ENCODE measurements at places on chromosomes 11 and 22.

DNA sequence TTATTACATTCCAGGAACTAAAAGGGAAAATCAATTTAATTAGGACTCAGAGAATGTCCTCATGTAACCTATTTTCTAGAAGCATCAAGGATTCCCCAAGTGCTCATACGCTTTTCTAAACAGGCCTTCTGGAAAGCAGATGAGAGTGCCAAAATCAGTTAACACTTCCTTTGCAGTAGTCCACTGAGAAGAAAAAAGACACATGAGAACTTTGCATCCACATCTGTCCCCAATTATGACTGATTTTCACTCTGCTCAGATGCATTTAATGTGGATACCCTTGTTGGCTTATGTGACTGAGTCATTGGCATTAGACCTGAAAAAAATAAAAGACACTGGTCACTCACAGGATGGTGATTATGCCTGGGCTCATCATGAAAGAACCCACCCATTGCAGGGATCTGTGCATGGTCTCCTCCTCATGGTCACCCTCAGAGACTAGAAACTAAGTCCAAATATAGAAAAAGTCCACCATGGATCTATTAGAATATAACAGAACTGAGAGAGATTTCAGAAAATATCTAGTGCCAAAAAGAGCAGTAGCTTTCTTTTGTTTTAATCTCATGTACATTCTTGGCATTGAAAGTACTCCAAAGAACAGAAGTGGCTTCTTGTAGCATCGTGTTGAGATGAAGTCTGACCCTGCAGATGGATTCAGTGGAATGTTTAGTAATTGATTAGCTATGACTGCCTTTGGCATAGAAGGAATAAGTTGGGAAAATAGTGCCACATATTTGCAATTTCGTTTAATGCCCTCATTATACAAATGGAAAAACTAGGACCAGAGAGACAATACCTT is 48.8 kb upstream of the FIBIN start:
- DNase-seq = no peak

DNA sequence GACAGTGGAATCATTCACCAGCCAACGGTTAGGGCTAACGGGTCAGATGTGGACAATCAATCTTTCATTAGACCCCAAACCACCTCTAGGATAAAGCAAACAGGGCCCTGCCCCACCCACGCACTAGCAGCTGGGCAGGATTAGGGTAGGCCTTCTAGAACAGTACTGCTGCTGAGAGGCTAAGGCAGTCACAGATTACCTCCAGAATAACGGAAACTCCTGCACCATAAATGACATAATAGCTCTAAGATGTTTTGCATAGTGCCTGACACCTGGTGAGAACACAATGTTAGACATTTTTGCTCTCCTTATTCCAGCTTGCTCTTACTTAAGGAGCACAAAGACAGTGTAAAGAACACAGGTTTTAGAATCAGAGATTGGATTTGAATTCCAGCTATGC is 1.8 kb downstream of the SYTL2 start:
- peak; percentile 20 for DNase-seq

GRCh38 chr22:41367680-41368542 is 13.8 kb upstream of the TEF start:
- DNase-seq = no peak

DNA sequence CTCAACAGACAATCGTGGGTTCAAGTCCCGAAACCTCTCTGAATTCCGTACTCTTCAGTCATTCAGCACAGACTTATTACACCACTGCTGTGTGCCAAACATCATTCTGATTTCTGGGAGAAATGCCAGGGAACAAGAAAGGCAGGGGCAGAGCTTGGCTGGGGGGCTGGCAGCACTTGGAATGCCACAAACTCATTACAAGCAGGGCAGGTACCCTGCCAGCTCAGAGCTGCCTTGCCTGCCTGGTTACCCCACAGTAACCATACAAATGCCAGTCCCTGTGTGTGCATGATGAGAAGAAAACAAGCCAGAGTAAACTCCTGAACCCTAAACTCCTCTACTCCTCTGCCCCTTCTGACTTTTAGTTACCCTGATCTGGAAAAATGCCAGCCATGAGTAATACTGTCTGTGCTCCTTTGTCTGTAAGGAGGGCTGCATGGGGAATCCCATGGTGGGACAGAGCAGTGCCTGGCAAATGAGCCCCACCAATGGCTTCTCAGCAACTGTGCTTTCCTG is 6.9 kb upstream of the RAD9A start:
- no peak for DNase-seq

DNA sequence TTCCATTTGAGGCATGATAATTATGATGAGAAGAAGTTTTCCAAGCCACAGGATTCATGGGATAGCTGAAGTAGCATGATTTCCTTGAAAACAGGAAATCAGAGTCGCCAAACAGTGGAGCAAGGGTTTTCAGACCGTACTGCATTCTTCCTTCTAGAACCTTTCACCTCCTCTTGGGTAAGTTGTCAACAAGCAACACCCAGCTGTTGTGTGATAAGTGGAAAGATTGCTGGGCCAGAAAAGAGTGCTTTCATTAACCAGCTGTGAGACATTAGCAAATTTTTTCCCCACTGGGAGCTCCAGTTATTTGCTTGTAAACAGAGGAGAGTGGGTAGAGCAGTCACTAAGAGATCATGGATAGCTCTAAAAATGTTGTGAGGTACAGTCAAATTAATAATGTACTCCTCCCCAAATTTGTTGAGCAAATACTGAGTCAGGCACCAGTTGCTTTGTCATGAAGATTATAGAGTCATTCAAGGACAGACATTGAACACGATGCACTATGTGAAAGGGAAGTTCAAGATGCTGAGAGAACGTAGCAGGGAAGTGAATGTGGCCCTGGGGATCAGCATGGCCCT is 11.7 kb upstream of the MPEG1 start:
- no peak for DNase-seq

- DNase-seq = no peak
Measured at GRCh38 chr11:64001484-64002420, 15.5 kb downstream of the OTUB1 start.

GRCh38 chr11:35785287-35786167 is 123.0 kb downstream of the TRIM44 start:
- DNase-seq = no peak

- DNase-seq = no peak
Measured at GRCh38 chr22:30208631-30209603, 37.6 kb downstream of the LIF start.

DNA sequence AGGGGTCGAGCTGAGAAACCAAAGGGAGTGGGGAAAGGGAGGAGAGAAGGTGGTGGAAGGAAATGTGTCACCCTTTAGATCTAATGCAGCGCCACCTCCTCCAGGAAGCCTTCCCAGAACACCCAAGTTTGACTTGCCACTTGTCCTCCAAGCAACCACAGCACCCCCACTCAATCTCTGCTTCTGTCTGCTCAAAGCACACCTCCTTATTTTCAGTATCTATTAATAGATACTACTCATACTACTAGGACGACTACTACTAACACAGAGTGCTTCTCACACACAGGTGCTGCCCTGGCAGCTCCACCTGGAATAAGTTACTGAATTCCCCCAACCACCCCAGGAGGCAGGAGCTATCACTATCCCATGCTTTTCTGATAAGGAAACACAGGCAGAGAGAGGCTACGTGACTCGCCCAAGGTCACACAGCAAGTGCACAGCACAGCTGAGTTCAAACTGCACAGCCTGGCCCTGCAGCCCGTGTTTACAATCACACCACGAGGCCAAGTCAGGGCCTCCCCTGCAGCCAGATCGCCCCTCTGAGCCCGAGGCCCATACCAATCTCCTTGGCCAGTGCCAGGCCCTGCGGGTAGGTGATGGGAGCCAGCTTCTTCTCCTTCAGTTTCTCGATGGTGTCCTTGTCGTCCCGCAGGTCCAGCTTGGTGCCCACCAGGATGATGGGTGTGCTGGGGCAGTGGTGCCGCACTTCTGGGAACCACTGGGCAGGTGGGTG is 13.2 kb downstream of the RAC2 start:
- DNase-seq = peak; percentile 94

DNA sequence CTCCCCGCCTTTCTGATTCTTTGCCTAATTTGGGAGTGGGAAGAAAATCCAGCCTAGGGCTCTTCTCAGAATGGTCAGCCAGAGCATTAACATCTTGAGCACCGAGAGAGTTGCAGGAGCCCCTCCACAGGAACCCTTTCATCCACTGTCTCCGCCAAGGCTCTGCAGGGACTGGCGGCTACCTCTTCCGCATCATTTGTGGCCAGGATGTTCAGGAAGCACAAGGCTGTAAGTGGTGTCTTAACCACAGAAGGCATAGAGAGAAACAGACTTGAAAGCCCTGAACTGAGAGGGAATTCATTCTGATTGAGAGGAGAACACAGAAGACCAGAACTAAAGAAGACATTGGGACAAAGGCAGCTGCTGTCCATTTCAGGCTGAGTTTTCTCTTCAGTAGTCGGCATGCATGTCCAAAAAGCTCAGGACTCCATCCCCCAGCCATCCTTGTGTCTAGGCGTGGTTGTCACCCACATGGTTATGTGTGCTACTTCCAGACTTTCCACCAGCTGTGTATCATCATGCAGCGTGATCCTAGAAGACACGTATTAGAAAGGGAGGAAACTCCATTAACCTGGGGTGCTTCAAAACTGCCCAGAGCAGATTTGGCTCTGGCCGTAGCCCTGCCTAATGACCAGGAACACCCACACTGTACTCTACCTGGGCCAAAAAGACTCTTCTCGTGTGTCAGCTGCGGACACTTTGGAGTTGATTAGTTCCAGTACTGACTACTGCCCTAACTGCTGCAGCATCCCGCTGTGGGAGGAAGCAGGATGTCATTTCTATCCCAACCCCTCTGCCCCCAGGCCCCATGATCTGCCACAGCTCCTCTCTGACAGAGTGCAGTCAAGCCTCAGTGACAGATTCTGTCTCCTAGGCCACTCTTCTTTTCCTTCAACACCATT is 725.1 kb downstream of the NTM start:
- DNase-seq = no peak

- no peak for DNase-seq
Measured at GRCh38 chr11:65532388-65533064, 7.6 kb downstream of the SCYL1 start.

DNA sequence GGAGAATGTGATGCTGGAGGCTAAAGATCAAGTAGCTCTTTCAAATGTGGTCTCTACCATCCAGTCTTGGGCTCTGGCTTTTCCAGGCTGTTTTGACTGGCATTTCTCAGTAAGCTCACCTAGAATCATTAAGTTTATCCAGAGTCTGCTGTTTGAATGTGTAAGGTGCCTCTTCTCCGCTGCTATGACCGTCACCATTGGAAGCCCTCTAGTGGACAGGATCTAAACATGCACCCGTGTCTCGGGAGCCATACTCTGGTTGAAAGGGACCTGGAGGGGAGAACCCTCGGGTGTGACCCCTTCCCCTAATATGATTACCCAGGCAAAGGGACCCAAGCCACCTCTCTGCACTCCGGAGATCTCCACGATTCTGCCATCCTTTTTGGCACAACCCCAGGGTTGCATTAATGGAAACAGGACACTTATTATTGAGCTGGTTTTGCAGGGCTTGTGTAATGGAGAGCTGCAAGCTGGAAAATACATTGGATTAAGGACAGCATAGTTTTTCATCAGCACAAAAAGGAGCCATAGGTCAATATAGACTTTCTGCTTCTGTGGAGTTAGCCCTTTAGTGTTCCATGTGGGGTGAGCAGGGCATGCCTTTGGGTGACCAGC is 191.0 kb upstream of the LARGE1 start:
- peak; percentile 41 for DNase-seq

GRCh38 chr22:22712092-22712658 is 67.8 kb downstream of the GGTLC2 start:
- DNase-seq = no peak
